ENCODE measurements at places on chromosomes 3 and 15.

GRCh38 chr15:50265620-50266019 lies at the start of gene HDC:
Gene HDC (minus strand): TSS chr15:50265726. CDS start chr15:50265623, 103 bp downstream.
- DNase-seq, result no peak

DNA sequence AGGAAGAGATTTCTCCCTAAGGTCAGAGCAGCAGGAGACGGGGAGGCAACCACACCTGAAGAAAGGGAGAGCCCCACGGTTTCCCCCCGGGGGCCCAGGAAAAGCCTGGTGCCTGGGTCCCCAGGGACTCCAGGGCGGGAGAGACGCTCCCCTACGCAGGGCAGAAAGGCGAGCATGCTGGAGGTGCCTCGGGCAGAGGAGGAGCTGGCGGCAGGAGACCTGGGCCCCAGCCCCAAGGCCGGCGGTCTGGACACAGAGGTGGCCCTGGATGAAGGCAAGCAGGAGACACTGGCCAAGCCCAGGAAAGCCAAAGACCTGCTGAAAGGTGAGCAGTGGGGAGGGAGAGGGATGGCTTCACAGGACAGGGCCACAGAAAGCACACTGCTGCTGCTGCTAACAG lies 26.2 kb upstream of the SLC28A1 start:
- DNase-seq, result no peak

DNA sequence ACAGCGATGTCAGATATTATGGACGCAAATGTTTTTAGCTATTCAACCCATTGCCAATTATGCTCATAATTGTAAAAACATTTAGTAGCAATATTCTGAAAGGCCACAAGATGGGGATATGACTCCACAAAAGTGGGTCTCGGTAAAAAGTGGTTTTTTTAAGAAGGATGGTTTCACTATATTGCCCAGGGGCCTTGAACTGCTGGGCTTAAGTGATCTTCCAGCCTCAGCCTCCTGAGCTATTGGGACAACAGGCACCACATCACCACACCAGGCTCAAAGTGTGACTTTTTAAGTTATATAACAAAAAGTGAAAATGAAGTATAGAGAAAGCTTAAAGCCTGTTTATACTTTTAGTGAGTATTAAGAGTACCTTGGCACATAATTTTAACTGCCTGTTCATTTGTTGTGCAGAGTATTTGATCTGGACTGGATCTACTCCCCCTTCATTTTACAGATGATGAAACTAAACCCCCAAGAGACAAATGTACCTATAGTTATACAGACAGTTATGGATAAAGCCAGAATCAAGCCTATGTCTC lies 9.4 kb downstream of the NAA50 start:
- DNase-seq, result no peak

DNA sequence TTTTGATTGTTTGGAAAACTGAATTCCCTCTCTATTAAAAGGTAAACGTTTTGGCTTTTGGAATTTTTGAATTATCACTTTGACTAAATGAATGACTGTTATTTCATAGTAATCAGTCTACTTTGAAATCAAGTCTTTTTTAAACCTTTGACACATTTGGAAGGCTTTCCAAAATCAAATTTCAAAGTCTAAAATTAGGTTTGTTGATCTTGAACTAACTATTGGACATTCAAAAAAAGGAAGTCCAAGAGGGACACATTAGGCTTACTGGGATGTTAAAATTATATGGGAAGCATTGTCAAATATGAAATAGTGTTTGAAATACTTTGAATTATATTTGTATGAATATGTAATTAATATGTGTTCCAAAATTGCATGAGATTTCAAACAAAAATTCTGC lies 45.2 kb upstream of the AADACL2 start:
- no peak for DNase-seq

DNA sequence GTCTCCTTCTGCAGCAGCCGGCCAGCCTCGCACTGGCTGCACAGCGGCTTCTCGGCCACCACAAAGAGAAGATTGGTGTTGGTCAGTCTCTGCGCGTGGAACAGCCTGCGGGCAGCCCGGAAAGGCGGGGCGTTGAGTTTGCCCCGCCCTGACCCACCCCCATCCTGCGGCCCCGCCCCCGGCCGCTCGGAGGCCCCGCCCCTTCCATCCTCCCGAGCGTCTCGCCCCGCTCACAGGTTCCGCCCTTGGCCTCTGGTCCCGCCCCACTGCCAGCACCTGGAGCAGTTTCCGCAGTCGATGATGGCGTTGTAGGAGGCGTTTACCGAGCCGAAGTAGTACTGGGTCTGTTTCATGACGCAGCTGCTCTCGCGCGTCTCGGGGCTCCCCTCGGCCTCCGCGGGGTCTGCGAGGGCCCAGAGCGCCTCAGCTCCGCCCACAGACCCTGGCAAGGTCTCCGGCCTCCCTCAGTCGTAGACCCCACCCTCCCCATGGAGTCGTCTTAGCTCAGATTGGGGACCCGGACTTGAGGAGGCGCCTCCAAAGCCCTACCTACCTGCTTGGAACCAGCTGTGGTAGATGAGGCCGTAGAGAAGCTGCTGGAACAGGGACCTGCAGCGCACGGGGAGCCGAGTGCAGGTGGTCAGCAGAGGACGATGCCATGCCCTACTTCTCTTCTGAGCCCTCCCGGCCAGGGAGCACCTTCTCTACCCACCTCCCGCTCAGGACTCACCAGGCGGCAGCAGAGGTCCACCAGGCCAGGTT lies 5.9 kb upstream of the TMEM115 start:
- no peak for DNase-seq

DNA sequence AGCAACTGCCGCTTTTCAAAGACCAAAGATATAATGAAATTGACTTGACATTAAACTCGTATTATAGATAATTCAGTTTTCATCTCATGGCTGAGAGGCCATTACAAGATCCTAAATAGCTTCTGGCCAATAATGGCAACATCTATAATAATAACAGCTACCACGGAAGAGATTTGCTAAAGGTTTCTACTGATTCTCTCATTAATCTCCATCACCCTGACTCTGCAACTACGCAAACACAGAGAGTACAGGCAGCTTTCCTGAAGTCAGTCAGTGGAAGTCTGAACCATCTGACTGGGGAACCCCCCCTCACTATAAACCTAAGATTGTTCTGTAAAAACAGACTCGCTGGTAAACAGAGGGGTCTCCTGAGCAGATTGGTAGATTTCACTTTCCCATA lies 257.1 kb downstream of the MAGI1 start:
- no peak for DNase-seq

GRCh38 chr3:42608581-42608980 lies 8.1 kb downstream of the NKTR start:
- DNase-seq, result no peak

- no peak for DNase-seq
These were observed 9.6 kb downstream of the GALK2 start for GRCh38 chr15:49179433-49180190.

GRCh38 chr3:149553781-149554451 lies 79.4 kb downstream of the TM4SF4 start:
- no peak for DNase-seq

GRCh38 chr15:88617790-88618189 lies 3.4 kb upstream of the AEN start:
- DNase-seq, result no peak

DNA sequence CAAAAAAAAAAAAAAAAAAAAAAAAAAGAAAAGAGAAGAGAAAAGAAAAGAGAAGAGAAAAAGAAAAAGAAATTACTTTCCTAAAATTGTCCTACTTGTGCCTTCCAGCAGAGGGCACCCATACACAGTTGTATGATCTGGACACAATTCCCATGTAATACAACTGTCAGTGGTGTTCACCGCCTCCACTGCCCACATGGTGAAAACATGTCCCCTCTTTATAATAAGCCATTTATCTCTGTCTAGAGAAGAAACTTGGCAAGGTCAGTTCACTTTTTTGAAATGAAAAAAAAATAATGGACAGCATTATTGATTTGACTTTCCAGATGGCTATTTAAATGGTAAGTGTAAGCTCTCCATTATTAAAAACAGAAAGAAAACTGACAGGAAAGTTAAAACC lies 459.4 kb downstream of the GBE1 start:
- no peak for DNase-seq

DNA sequence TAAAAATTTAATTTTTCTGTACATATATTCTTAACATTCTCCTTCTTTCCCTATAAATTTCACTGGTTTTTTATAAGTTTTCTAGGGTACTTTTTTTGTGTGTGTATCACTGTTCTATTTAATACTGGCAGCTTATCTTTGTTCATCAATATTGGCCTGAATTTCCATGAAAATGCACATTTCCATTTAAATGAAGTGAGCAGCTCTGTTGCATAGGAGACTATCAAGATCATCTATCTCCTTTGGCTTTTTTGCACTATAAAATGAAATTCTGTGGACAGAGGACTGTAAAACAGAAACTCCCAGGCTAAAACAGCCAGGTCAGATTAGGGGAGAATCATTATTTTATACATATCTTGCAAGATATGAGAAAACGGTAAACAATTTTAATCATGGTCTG lies 277.0 kb upstream of the ARL6 start:
- DNase-seq, result no peak

GRCh38 chr15:39946862-39947261 lies 12.9 kb downstream of the EIF2AK4 start:
- no peak for DNase-seq

DNA sequence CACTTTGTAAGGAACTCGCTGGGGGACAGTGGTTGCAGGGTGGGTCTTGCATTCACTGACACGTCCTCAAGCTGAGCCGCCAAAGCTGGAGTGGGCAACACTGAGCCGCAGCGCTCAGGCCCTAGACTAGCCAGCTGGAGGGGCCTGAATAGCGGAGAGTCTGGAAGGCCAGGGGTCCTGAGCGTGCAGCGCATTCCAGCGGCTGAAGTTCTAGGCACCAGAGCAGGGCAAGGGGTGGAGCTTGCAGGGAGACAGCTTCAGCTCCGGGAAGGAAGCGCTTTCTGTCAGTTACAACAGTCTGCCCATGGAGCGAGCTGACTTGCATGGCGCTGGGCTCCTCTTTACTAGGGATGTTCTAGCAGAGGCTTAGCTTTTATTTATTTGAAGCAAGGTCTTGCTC lies 2.7 kb downstream of the MAP6D1 start:
- DNase-seq, result no peak

DNA sequence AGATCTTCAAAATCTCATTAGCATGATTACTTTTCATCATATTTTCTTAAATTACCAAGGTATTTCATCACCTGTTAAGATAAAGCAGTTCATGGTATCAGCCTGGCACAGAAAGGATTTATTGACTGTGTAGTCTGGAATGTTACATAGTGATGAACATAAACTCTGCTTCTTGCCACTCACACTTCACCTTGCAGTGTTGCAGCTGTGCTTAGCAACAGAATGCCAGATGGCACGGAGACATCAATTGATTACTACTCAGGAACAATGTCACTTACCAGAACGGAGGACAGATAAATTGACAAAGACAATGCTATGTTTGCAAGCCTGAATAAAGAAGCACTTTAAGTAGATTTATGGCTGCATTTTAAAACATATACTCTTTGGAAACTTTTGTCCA lies 15.0 kb upstream of the BCHE start:
- DNase-seq, result no peak

DNA sequence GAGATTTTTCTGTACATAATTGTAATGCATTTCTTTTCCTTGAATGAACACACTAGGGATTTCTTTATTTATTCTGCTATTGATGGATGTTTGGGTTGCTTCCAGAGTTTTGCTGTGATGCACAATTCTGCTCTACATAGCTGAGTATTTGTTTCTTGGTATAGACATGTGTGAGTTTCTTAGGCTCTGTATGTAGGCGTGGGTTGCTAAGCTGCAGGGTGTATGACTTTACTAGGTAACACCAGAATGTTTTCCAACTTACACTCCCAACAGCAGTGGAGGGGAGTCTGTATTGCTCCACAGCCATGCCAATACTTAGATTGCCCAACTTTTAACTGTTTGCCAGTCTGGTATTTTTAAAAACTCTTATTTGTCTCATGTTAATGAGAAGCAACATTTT lies 155.5 kb upstream of the TNIK start:
- DNase-seq, result no peak

GRCh38 chr3:18382760-18383369 lies 42.3 kb downstream of the SATB1 start:
- no peak for DNase-seq

GRCh38 chr3:155391551-155391958 lies 98.1 kb upstream of the STRIT1 start:
- no peak for DNase-seq

DNA sequence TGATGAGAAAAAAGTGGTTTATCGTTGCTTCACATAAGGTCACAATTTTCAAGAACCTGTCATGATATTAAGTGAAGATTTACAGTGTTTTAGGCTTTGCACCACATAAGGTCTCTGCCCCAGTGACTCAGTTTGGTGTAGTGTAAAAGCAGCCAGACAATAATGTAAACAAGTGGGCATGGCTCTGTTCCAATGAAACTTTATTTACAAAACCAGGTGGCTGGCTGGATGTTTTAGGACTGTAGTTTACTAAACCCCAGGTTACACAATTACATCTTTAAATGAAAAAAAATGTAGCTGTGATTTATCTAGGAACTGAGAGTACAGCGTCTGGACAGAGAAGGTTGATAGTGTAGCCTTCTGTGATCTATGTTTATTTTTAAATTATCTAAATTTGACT lies 9.7 kb upstream of the FBXL22 start:
- DNase-seq, result no peak

GRCh38 chr3:46495901-46496456 lies 1.8 kb upstream of the RTP3 start:
- no peak for DNase-seq

GRCh38 chr3:42187936-42188335 lies 78.0 kb downstream of the CCK start:
- DNase-seq, result no peak

GRCh38 chr3:197155046-197155445 lies 125.4 kb upstream of the MELTF start:
- no peak for DNase-seq

GRCh38 chr3:76685858-76686257 lies 354.0 kb upstream of the ROBO2 start:
- no peak for DNase-seq

- DNase-seq, result no peak
These were observed 38.3 kb downstream of the CHD2 start for GRCh38 chr15:92938387-92938786.

GRCh38 chr3:58471025-58471887 lies 20.6 kb upstream of the KCTD6 start:
- DNase-seq, result peak; percentile 69

- peak; percentile 24 for DNase-seq
These were observed 14.1 kb downstream of the RNF123 start for GRCh38 chr3:49703443-49703927.

DNA sequence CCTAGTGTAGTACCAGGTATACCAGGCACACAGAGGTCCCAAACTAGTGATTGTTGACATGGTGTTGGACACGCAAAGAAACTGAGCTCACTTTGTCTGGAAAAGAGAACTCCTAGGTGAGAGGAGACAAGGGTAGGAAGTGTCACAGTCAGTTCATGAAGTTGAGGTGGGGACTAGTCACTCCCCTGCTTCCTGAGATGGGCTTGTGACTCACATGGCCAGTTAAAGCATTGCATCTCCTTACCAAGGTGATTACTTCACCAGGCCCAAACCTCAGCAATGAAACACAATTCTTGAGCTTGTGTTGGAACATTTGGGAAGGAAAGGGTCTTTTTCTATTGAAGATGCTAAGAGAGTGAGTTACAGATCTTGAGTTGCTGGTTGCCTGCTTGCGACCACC lies 49.2 kb upstream of the RAD18 start:
- no peak for DNase-seq

Data from NCI-H1930 (cell line).